ENCODE measurements at places on chromosomes 7 and 10.

- DNase-seq, result peak; percentile 78
Measured at GRCh38 chr10:57692255-57692980, 575.3 kb downstream of the IPMK start.

GRCh38 chr7:106820321-106821217, 44.5 kb upstream of the PIK3CG start:
- no peak for DNase-seq

- no peak for DNase-seq
Measured at GRCh38 chr10:79079490-79080355, 11.0 kb downstream of the ZMIZ1 start.

DNA sequence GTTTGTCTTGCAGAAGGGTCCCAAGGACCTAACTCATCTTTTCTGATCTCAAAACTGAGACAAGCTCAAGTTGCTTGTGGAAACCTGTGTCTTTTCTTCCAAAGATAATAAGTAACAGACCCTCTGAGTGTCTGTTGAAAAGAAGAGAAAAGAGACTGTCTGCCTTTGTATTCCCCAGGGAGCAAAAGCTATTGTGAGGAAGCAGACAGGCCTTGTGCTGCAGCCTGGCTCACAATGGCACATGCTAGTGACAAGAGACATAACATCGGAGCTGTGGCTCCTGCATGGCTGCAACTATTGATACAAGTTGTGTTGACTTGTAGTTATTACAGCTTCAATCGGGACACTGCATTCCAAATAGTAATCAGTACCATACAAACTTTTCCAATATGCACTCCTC, 202.9 kb downstream of the DKK1 start:
- DNase-seq, result no peak

DNA sequence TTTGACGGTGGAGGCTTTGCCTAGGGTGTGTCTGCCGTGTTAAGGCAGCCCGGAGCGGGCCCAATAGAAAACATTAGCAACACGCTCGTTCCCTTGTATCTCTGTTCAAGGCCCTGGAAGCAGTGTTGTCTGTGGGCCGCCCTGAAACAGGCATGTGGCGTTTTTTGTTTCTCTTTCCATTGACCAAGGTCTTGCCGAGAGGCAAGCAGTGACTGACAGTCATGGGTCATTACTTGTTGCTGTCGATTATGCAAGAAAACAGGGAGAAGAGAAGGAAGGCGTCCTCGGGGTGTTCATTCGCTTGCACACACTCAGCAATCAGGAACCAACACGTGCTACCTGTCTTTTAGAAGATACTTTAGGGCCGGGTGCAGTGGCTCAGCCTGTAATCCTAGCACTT, 92.5 kb downstream of the EZH2 start:
- no peak for DNase-seq

GRCh38 chr10:93222211-93222754, 148.6 kb downstream of the CYP26A1 start:
- DNase-seq, result no peak

GRCh38 chr7:84294847-84295455, 100.4 kb upstream of the SEMA3A start:
- DNase-seq, result no peak

- DNase-seq, result no peak
Measured at GRCh38 chr7:39670052-39670451, 46.7 kb downstream of the RALA start.

Measured in mammary epithelial cell (primary cell).